ENCODE measurements at places on chromosomes 5 and 9.
A peak's percentile ranks its signal among the peaks of the same experiment; 100 is the strongest.

DNA sequence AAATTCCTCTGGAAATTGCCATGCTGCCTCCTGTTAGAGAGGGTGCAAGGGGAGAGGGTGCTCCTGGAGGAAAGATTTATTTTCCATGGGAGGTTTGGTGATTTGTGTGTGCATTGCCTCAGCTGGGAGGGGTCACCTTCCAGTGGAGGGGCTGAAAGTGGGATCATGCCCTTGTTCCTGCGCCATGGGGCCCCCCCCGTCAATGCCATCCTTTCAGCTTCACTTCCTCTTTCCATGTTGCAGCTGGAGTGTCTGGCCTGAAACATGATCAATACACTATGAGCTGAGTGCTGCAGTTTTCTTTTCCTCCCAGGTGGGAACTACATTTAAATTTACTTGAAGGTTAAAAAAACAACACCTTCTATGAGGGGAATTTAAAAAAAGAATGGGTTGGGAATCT is 176.8 kb downstream of the MELK start:
- no peak for DNase-seq

- DNase-seq, result no peak
Measured at GRCh38 chr5:78005021-78005785, 229.1 kb upstream of the TBCA start.

GRCh38 chr5:168992016-168992415 is 308.9 kb downstream of the SLIT3 start:
- no peak for DNase-seq

DNA sequence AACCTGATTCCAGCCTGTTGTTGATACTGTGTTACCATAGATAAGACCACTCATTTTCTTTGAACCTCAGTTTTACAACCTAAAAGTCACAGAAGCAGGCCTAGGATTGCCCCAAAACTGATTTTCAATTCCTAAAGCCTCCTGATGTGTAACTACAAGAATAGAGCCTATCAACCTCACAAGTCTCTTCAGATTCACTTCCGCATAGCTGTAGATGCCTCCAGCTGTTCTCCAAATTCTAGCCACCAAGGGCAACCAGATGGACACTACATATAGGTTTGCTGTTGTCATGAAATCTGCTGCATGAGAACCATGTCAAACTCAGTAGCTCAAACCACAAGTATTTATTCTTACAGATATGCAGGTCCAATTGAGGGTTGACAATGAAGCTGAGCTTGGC is 143.5 kb downstream of the SPATA31D1 start:
- no peak for DNase-seq

DNA sequence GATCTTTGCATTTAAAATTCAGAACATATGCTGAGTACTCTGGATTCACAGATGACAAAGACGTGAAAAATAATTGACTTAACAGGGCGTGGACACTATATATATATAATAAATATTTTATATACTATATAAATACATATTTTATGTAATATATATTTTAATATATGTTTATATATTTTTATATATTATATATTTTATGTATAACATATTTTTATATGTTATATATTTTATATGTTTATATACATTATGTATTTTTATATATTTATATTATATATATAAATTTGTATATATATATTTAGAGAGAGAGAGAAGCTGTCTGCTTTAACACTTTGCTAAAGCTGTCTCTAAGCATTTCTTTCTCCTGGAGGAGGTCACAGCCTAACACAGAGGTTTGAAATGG is 113.1 kb downstream of the INIP start:
- DNase-seq, result no peak

- DNase-seq, result no peak
Measured at GRCh38 chr5:15521381-15522186, 21.6 kb downstream of the FBXL7 start.

- no peak for DNase-seq
Measured at GRCh38 chr5:9408964-9409363, 136.9 kb downstream of the SEMA5A start.

DNA sequence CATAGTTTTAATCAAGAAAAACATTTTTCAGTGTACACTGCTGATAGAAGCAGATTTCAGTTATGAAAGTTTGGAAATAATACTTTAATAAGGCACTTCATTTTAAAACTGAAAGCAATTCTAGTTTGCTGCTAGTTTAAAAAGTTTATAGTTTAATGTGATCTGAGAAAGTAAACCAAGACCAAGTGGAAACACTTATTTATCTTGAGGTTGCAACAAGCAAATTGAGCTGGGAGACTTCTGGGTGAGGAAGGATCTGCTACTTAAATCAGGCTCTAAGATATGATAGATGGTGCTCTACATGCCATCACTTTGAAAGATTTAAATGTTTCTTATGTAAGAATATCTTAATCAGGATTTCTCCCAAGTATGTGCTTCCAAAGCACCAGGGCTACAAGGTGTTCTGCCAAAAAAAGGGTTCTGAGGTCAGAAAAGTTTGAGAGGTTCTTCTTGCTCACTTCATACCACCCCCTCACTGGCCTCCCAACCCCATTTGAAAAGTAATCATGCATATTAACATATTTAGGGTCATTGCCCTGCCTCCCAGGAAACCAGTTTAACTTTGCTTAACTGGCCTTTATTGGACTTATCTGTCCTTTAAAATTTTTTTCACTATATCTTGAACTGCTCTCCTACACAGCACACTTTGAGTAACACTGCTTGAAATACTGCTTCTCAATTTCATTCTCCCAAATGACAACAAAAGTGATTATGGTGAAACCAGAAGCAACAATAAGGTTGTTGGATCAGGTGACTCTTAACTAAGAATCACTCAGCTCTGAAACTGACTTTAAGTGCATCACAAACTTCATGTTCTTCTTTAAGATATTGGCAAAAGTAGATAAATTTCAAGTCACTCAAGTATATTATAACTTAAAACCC is 15.5 kb downstream of the SLC44A1 start:
- DNase-seq, result no peak

GRCh38 chr9:129567842-129568559 is 52.9 kb downstream of the C9orf50 start:
- DNase-seq, result no peak

DNA sequence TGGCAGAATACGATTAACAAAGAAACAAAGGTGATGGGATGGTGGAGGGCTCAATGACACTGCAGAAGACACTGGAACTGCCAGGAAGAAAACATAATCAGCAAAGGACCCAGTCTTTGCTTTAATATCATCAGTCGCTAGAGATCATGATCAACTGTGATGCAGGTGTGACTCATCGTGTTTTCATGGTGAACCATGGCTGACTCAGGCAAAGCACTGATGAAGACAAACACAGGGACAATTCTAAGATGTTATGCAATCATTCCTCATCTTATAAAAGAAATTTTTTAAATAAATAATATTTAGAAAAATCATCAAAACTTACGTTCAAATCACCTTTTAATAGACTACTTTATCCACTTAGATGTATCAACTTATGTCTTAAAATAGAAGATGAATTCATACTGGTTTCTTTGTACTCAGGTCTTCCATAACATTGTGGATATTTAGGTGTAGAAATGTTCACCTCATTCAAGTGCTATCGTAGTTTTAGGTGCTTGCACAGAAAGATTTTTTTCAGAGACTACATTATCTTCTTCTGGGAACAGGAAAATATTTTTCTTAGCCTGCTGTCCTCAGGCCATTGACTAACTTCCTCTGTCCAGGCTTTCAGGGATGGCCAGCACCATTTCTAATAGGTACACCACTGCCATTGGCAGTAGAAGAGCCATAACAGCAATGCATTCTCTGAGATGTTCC is 673.4 kb upstream of the MEF2C start:
- no peak for DNase-seq

DNA sequence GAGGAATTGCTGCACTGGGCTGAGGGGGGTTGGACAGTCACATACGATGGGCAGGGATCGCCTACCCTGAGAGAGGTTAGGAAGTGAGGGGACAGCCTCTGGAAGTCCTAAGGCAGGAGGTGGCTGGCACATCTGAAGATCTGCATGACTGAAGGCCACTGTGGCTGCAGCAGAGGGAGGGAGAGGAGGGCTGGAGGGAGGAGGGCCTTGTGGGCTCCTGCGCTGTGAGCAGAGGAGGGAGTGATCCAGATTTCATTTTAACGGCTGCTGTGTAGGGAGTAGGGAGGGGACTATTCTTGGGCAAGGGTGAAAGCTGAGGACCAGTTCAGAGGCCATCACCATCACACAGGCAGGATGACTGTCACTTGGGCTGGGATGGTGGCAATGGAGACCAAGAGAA is 7.1 kb downstream of the EIF4E1B start:
- no peak for DNase-seq

DNA sequence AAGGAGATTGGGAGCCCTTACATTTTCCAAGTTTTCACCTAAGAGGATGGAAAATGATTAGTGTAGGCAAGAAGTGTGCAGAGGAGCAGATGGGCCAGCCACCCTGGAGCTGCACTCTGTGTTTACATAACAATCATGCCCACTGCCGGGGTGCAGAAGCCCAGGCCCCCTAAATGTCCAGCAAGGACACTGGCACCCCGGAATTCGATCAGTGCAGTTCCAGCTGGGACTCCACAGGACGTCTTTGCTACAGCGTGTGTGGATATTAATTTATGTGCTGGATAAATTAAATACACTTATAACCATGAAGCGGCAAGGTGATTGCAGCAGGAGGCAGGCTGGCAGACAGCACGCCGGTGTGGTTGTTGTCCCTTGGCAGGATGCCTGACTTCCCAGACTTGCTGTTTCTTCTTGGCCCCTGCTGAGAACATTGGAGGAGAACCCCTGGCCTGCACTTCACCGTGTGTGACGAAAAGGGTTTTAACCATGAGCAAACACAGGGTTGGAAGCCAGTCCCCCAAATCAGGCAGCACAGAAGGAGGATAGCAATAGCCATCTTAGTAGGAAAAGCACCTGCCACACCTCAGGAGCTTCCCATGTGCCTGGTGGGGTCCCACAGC is 73.7 kb downstream of the GADD45G start:
- no peak for DNase-seq

DNA sequence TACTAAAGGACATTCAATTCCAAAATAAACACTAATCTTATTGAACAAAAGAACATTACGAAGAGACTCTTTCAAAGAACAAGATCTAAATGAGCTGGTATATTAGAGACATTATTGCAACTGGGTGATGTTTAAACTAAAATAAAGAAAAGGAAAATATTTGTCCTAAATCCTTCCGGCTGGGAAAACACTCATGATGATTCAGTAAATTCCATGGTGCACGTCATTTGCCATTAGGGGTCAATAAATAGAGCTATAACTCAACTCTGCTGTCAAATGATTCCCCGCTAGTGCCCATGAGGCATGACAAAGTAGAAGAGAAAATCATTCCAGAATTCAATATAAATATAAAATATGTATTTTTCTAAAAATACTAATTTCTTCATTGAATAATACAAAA is 565.5 kb upstream of the TUSC1 start:
- no peak for DNase-seq

DNA sequence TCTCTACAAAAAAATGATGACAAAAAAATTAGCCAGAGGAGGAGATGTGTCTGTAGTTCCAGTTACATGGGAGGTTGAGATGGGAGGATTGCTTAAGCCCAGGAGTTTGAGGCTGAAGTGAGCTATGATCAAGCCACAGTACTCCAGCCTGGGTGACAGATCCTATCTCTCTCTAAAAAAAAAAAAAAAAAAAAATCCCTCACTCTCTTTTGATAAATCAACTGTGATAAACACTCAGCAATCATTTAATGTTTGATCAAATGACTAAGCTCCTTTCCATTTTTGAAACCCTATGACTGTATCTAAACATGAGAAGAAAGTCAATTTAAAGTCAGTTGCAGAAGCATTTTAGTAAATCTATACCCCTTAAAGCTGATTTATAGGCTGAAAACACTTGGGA is 112.1 kb upstream of the IL6ST start:
- no peak for DNase-seq

- peak; percentile 30 for DNase-seq
Measured at GRCh38 chr5:55994495-55994997, at the start of gene IL6ST. TSS of gene IL6ST (minus strand) at chr5:55994963. CDS start at chr5:55976278, 18,685 bp downstream.

DNA sequence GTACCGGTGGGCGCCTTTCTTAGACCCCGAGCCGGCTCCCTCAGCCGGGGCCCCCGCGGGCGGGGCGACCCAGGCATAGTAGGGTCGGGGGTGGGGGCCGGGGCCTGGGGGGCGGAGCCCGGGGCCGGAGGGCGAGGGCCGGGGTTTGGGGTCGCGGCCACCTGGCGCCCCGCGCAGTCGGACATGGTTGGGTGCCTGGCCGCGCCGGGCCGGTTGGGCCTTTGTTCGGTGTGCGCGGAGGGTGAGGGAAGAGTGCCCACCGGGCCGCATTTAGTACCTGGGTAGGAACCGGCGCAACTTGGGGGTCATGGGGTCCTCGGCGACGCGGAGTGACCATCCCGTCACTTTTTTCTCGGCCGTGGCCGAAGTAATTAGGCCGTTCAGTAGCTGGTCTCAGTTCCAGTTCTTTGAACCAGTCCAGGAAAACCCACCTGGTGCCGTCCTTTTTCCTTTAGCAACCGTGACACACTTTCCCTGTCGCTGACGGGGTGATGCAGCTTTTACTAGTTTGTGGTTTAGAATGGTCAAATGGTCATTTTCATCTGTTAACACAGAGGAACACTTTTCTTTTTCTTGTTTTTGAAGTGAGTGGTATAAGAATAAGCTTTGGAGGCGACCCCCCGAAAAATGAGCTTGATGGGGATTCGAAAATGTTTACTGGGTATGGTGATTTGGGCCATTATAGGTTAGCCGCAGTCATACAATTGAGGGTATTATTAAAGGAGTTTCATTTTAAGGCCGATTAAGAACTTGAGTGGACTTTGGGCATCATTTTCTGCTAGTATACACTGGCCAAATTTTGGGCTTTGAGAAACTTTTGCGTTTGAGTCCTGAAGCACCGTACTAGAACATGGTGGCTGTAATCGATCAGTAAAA is 589 bp downstream of the CKS2 start:
- no peak for DNase-seq

GRCh38 chr9:101092922-101093321 is 64.4 kb downstream of the PLPPR1 start:
- DNase-seq, result no peak

GRCh38 chr5:2534970-2535369 is 216.5 kb downstream of the IRX2 start:
- DNase-seq, result no peak

DNA sequence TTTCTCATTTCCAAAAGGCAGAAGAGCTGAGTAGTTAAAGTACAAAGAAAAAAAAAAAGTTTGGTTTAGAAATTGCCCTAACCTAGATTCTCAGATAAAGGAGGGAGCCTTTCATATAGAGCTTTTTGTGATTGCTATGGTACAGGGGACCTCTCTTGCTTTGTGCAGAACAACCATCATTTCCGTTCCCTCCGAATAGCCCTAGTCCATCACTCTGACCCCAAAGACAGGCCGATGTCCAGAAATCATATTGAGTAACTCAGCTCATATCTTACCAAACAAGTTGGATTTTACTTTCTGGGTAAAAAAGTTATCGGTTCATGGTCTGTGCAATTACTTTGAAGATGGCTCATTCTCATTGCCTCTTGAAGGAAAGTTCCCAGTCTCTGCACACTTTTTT is 36.7 kb upstream of the COL15A1 start:
- no peak for DNase-seq

- DNase-seq, result no peak
Measured at GRCh38 chr5:170479484-170479883, 24.3 kb upstream of the KCNIP1 start.

GRCh38 chr5:141521244-141521781 is 32.4 kb downstream of the PCDHGC5 start:
- DNase-seq, result no peak

All from T-helper 22 cell (primary cell).